ENCODE measurements at places on chromosomes 2 and 18. TPM values are rescaled to one million over a fixed set of nuclear protein-coding genes. Genes with fewer than 3 reads are reported as not detected.

DNA sequence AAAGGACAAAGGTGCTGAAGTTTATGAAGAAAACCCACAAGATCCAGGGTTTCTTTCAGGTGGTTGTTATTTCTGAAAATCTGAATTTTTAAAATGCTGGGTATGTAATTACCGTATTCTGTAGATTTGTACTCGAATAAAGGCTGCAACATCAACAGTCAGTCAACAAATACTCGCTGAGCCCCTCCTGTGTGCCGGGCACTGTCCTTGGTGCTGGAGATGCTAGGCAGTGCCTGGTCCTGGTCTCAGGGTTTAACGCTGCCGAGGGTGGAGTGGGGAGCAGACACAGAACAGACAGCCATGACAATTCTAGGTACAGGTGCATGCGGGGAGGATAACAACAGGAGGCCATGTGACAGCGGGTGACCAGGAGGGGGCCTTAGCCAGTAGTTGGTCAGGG is 27.2 kb upstream of the PDIA6 start:
- no peak for DNase-seq

- no peak for DNase-seq
Observed at GRCh38 chr2:181203916-181204315, 223.5 kb downstream of the UBE2E3 start.

- no peak for DNase-seq
Observed at GRCh38 chr2:138956116-138956515, 175.9 kb upstream of the NXPH2 start.

DNA sequence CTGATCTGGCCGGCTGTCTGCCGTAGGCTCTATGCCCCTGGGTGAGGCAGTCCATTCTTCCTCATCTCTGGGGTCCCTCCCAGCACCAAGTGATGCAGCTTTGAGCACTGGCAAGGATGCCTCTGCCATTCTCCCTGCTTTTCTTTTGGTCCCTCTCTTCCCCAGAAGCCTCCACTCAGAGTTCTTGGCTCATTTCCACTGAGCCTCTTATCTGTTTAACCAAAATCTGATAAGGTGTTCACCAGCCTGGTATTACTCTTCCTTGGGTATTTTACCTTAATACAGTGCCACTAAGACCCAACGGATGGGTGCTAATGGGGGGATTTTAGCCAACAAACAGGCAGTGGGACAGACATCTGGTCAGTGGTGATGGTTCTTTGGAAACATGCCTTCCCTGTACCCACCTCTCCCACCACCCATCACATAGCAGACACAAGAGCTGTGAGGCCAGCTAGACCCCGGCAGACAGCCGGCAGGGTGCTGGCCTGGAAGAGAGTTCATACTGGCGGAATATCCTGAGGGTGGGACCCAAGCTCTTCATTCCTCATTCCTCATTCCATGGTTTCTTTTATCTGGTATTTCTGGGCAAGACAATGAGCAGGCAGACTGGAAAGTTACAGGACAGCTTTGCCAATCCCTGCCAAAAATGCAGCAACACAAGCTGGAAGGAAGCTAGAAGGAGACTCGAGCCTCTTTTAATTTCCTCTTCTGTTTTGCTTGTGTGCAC is 34.6 kb downstream of the ZBTB7C start:
- no peak for DNase-seq

DNA sequence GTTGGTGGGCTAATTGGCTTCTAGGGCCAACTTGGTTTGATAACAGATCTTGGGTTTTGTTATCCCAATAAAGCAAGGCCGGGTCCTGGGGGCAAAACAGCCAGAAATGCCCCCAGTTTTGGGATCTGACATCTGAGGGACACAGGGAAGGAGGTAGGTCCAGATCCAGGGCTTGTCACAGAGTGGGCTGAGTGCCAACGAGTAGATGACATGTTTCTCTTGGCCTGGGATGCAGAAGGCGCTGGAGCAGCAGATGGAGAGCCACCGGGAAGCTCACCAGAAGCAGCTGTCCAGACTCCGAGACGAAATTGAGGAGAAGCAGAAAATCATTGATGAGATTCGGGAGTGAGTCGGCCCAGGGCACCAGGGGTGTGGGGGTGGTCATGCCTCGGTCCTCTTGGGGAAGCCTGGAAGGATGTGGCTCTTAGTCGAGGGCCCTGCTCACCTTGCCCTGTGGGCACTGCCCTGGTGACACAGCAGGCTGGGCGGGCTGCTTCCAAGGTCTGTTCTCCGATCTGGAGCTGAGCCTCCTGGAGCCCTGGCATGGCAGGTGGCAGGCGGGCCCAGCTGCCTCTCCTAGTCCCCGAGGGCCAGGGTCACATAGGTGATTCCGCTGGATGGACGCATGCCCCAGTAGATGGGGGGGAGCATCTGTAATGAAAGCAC is 40.2 kb upstream of the LYPD6B start:
- peak; percentile 97 for DNase-seq

Gene ADD2
- not detected for total RNA-seq

Gene FBXO48
- under 0.01 TPM for total RNA-seq
